Activated B cell treated with CpG ODN at 0.5 μM for 24 hours (primary cell): ENCODE measurements at places on chromosomes 1 and 21.
A peak's percentile ranks its signal among the peaks of the same experiment; 100 is the strongest.

- DNase-seq, result peak; percentile 25
Measured at GRCh38 chr21:37532868-37533780, 166.6 kb downstream of the DYRK1A start.

- DNase-seq, result no peak
Measured at GRCh38 chr1:73066866-73067265, 784.5 kb upstream of the NEGR1 start.

- peak; percentile 39 for DNase-seq
Measured at GRCh38 chr1:111515291-111516004, 12.0 kb upstream of the ADORA3 start.

GRCh38 chr1:229758101-229759036 lies 132.3 kb downstream of the URB2 start:
- DNase-seq, result no peak

GRCh38 chr21:17688912-17689874 lies 76.5 kb upstream of the BTG3 start:
- peak; percentile 31 for DNase-seq

DNA sequence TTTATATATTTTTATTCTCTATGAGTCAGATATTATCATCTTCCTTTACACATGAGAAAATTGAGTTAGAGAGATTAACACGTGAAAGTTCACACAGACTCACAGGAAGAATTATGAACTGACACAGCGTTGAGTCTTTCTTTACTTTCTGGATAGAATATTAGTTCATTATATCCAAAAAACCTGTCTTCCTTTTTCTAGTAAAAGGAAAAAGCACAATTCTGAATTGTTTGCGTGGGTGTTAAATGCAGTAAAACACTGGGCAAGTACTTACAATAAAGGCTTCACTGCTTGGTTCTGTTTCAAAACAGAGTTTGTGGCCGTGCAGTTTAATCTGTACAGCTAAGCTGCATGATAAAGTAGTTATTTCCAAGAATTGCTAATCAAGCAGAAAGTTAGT lies 10.8 kb downstream of the MAGI3 start:
- DNase-seq, result no peak

GRCh38 chr1:118948351-118948750 lies 39.8 kb downstream of the TBX15 start:
- DNase-seq, result no peak

DNA sequence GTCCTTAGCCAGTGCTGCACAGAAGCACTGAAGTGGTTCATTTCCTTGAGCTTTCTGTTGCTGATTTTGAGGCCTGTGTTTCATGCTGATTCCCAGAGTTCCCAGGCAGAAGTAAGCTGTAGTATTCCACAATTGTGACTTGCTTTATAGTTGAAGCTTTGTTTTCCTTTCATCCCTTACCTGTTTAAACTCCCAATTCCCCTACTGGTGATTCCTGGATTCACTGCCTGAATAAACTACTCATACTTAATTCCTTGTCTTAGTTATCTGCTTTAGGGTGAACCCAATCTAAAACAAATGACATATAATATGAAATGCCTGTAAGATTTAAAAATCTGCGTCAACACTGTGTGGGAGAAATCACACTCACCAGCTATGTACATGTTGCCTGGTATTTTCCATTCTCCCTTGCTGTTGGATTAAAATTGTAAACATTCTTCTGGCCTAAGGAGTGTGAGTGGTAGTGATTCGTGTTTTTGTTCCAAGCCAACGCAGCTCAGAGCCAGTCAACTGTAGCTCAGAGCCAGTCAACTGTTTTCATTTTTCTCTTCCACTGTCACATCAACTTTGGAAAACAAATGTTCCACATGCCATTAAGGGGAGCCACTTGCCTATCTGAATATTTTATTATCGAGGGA lies 879.4 kb downstream of the MRPL39 start:
- DNase-seq, result no peak

DNA sequence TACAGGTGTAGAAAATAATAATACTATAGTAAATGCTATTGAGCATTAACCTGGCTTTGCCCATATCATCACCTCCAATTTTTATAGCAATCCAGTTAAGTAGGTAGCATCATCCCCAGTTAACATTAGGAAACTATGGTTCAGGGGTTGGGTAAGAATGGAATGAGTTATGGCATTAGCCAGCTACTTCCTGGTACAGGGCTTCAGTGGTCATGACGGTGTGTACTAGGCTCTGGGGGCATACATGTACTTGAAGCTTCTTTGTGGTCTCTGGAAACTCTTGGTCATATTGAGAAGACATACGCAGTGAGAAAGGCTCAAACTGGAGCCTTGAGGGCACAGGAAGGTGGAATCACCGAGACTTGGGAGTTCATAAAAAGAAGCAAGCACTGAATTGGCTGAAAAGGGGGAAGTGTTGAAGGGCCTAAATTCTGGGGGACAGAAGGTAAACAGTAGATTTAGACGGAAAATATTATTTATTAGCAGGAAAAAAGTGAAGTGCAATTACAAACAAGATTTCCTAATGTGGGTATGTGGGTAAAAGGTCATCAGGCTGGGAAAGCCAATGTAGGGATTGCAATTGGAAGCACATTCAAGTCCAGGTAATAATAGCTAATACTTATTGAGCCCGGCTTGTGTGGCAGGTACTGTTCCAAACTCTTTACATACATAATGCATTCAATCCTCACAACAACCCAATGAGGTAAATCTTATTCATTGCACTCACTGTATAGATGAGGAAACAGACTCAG lies 114.2 kb upstream of the ATP1A1 start:
- DNase-seq, result no peak

DNA sequence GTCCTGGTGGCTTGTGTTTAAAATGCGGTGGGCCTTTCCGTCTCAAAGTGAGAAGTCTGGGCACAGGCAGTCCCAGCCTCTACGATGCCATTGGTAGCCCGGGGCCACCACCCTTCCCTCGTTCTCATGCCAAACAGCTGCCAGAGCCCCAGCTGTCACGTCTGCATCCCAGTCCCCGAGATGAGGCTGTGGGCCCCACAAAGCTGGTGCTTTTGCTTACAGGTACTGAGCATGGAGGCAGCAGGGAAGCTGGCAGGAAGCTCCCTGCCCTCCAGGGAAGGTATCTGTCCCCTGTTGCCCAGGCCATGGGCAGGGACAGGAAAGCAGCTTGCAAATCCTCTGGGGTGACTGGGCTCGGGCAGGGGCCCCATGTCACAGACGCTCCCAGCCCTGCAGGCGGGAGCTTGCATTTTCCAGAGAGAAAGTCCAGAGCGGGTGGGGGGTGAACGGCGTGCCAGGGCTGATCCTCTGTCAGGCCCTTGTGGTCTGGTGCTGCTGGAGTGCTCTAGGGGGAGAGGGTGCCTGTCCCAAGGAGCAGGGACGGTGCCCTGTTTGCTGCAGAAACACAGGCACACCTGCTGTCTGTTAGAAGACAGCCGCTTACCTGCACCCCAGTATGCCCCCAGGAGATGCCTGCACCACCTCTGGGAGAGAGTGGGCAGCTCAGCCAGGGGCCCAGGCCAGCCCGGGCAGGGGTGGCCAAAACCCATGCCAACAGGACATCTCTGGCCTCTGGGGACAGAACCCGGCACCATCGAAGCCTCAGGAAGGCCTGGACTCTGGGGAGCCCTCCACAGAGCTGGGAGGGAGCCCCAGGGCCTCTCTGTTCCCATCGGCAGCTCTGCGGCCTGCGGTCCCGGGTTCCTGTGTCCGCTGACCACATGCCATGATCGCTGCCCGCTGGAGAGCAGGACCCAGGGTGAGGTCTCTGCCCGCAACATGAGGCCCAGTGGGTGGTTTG lies 45.9 kb downstream of the SLX9 start:
- no peak for DNase-seq

DNA sequence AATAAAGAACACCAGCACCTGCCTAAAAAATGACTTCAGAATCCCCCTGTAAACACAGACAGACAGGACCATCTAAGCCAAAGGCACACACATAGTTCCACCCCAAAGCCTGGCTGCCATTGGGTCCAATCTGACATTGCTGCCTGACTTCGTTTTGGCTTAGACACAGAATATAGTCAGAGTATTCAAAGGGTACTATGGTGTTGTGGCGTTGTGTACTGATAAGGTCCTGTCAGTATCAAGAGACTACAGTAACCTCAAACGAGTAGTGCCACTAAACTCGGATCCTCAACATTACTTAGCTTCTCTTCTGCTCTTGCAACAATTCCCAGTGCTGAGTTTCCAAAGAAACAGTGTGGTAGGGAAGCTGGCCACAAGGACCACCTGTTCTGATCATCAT lies 169.3 kb upstream of the NR5A2 start:
- no peak for DNase-seq

DNA sequence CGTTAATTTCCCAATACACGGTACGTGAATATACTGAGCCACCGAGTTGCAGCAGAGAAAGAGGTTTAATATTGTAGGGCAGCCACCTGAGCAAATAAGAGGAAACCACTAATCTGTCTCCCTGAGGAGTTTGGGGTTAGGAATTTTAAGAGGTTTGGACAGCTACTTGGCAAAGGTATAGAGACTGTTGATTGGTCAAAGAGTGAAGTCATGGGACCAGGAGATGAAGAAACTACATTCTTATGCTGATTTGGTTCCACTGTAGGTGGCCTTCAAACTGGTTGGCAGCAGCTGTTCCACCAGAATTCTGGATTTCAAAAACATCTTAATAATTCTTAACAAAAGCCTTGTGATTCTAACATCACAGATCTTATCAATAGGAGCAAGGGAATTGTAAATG lies 485.4 kb upstream of the PRMT6 start:
- no peak for DNase-seq

GRCh38 chr1:165080253-165080896 lies 276.1 kb downstream of the LMX1A start:
- no peak for DNase-seq
